ENCODE measurements at places on chromosomes 4 and X.

- no peak for DNase-seq
Measured at GRCh38 chr4:114654592-114654991, 56.0 kb downstream of the UGT8 start.

GRCh38 chr4:143286701-143287571, 49.7 kb upstream of the GAB1 start:
- peak; percentile 63 for DNase-seq

DNA sequence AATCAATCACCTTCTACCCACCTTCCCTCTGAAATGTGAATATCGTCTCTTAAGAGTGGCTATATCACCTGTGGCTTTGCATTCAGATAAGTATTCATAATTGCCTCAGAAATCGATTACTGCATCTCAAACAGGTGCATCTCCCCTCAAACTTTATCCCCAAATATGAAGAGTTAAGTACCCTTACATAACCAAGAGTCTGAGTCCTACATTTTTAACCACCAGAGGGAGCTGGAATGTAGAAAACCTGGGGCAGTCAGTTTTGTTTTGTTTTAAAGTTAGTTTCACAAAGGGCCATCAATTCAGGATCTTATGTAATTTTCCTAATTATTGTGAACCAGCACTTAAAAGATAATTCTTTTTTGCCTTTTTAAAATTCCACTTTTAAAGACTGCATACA, 5.7 kb downstream of the TCEANC start:
- peak; percentile 74 for DNase-seq

DNA sequence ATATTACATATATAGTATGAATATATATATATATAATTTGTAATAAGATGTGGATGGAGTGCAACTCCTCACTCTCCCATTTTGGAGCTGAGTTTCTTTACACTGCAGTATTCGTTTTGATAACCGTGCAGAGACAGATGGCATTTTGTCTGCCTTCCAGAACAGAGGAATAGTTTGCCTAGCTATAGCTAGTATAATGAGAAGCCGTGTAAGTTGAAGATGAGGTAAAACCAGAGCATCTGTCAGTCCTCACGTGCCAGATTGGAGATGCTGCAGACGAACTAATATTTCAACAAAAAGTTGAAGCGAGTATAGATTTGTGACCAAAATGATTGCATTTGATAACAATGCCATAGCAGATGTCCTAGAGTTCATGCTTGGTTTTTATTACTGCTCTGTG, 180.6 kb downstream of the FMR1NB start:
- DNase-seq = no peak

GRCh38 chrX:108312011-108312410, 126.2 kb downstream of the COL4A6 start:
- no peak for DNase-seq

DNA sequence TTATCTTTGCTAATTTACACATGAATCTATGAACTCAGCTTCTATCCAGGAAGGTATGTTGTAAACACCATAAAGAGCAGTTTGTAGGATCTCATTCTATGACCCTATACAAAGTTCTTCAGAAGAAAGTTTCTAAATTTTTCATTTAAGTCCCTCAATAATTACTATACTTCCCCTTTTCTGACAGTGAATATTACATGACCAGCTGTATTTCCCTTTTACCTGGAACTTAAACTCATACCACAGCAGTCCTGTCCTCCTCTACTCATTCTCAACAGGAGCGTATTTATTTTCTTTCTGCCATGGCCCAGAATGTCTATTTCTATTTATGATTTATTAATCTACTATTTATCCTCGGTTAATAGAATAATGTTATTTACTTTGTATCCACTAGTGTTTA, 15.8 kb downstream of the RASGEF1B start:
- DNase-seq = no peak

DNA sequence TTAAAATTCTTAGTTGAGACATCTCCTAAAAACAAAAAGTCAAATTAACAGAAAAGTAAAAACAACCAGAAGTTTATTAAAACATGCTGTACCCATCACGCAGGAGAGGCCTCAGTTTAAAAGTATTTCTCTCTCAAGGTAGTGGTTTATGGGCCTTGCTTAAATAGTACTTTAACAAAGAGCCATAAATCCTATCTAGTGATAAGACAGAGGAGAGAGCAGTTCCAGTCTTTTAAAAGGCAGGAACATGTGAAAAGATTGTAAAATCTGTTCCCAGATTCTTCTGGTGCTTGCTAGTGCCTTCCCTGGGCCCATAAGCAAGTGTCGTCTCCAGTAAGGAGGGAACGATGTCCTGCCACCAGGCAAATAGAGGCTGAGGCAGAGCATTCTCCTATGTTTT, 476.3 kb upstream of the ADGRL3 start:
- DNase-seq = no peak

DNA sequence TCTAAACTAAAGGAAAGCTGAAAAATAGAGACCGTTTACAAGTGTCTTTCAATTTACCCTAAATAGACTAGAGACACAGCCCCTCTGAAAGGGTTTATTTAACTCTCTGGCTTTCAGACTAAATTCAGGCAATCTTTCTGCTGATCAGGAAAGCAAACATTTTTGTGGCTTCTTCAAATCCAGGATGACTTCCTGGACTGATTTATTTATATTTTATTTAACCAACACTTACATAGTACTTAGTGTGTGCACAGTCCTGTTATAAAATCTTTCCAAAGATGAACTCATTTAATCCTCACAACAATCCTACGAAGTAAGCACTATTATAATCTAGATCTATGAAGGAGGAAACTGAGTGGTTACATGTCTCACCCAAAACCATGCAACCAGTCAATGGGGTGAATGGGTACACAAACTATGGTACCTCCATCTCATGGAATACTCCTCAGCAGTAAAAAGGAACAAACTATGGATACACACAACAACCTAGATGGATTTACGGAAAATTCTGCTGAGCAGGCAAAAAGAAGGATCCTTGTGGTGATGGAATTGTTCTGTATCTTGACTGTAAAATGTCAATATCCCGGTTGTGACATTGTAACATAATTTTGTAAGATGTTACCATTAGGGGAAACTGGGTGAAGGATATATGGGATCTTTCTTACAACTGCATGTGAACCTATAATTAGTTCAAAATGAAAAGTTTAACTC, 64.1 kb upstream of the MAMLD1 start:
- peak; percentile 3 for DNase-seq

- peak; percentile 50 for DNase-seq
Measured at GRCh38 chr4:65825116-65825753, 154.9 kb upstream of the EPHA5 start.

DNA sequence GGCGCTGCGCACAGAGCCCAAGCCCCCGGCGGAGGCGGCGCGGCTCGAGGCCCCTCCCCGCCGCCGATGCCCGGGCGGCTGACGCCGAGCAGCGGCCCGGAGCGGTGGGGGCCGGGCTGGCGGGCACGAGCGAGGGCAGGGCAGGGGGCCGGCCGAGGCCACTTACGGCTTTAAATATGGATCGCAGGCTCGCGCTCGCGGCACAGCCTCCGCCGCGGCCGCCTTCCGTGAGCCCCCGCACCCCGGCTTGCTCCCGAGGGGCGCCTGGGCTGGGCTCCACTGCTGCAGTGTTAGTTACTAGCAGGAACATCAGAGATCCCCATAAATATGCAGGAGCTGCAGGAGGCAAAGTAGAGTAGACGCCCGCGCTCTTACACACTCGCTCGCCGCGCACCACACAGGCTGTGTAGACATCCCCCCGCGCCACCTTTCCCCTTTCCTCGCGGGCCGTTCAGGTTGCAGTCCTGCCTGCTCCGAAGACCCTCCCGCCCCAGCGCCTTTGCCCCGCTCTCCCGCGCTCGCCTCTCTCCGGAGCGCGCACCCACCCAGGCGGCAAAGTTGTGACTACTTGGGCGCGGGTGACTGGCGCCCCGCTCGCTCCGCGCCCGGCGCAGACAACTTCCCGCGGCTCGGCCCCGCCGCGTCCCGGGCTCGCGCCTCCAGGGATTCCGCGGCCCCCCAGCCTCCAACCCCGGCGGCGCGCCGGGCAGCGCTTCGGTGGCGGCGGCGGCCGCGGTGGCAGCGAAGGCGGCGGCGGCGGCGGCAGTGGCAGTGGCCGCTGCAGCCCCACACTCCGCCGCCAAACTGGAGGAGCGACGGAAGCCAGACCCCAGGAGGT, 152.0 kb upstream of the SLC4A4 start:
- DNase-seq = peak; percentile 61

- peak; percentile 61 for DNase-seq
Measured at GRCh38 chr4:25441519-25442117, 64.6 kb downstream of the ANAPC4 start.

GRCh38 chr4:24076811-24077210, 187.0 kb upstream of the PPARGC1A start:
- DNase-seq = no peak

- peak; percentile 96 for DNase-seq
Measured at GRCh38 chr4:168408620-168409019, 71.7 kb downstream of the DDX60L start.

- DNase-seq = no peak
Measured at GRCh38 chr4:68895561-68896198, 55.9 kb downstream of the UGT2A3 start.

GRCh38 chr4:54945838-54946237, 179.6 kb downstream of the KDR start:
- DNase-seq = no peak

GRCh38 chr4:187212446-187213080, 488.9 kb upstream of the FAT1 start:
- DNase-seq = no peak
